ENCODE measurements at places on chromosomes 3 and 15.

DNA sequence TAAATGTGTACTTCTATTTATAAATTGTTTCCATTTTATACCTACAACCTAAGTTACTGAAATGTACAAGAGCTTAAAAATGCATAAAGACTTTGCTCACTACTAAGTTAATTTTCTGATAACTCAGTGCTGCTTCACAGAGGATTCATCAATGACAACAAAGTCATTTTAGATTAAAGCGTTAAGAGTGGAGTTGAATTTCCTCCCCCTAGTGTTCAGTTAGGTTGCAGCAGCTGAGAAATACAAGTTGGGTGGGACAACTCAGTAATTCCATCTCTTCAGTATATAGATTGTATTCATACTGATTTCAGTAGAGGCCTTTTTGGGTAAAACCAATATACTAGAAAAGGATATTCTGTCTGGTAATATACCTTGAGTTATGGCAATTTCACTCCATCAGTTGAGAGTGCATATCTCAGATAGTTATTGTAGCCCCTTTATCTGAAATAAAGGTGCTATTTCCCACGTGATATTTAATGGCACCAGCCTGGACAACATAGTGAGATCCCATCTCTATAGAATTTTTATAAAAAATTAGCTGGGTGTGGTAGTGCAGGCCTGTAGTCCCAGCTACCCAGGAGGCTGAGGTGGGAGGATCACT lies 6.9 kb upstream of the RPL35A start:
- DNase-seq: no peak

- DNase-seq: no peak
Observed at GRCh38 chr3:190323246-190323626, 990 bp upstream of the CLDN1 start.

DNA sequence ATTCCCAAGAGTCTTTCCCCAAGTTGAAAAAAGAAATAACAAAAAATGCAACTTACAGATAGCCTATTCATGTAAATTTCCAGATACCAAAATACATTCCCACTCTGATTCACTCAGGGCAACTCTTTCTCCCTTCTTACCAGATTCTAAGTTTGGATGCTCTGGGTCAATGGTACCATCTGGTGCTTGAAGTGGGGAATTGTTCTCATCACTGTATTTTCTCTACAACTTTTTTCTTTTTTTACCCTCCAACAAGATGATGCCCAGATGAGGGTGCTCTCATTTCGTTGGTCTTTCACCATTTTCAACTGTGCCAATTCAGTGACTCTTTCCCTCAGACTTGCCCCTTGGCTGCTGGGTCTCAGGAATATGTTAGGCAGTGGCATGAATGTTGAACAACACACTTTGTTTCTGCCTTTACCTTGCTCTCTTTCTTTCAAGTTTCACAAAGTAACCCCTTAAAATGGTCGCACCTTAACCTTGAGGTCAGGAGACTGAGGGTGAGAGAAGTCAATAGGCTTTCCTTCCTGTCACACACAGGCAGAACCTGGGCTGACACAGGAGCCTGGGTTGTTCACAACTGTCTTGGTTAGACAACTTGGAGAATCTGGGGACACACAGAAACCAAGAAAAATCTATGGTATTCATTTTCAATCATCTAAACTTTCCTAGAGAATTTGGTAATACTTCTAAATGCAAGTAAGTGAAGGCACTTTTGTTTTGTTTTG lies 330.7 kb upstream of the SLCO3A1 start:
- DNase-seq: peak; percentile 3

DNA sequence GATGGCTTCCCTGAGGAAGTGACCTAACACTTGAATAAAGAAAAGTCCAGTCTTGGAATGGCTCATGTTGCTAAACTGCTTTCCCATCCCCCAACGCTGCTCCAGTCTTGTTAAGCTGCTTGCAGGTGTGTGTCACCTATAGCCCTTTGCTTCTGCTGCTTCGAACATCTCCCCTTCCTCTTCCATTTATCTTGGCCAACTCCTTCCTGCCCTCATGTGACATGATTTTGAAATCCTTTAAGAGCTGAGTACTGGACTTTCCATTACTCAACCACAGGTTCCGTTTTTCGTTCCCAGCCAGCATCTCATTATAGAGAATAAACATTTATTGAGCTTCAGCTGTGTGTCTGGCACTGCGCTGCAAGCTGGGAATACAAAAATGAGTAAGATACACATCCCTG lies 1.7 kb downstream of the ATG7 start:
- no peak for DNase-seq

- no peak for DNase-seq
Observed at GRCh38 chr3:153840487-153840886, 280.7 kb upstream of the ARHGEF26 start.

- no peak for DNase-seq
Observed at GRCh38 chr3:72079369-72079872, 294.5 kb upstream of the PROK2 start.

DNA sequence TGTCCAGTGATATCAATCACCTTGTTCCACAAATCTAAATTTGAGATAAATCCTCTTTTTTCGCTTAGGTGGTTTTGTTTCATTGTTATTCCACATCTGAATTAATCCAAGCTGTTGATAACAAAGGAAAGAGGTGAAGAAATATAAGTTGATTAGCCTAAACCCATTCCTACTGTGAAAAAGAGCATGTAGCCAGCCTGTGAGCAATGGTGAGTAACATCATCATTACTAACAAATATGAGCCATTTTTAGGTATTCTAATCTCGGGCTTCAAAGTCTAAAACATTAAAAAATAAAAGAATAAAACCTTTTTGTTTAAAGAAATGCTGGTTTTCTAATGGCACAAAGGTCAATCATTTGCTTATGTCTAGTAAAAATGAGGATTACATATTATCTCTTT lies 52.1 kb upstream of the P3H2 start:
- DNase-seq: no peak

DNA sequence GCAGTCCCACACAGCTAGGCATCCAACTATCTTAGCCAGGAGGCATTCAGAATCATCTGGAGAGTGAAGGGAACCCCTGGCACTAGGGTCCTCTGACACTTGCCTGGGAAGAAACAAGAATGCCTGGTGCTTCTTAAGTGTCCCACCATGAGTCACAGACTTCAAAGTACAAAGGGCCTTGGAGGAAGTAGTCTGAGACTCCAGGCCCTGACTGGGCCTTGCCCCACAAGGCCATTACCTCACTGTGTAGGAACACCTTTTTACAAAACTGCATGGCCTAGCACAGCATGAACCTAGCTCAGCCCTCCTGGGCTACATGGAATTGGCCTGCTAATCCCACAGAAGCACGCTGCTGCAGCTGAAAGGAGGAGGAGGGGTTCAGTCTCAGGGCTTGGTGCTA lies 104.5 kb upstream of the SLCO2A1 start:
- no peak for DNase-seq

DNA sequence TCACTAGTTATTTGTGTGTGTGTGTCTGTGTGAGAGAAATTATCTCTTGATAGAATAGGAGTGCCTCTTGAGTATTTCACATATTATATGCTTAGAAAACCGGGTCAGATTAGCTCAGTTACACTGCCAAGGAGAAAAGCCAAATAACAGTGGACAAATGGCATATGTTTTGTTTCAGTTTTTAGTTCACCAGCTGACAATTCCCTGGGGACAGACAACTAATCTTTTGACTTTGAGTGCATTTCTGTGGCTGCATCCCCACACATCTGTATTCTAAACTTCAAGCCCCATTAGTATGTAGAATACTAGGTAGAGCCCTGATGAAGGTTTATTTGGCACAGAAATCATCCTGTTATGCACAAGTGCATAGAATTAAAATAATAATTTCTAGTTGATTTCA lies 227.7 kb upstream of the CNTN3 start:
- no peak for DNase-seq

DNA sequence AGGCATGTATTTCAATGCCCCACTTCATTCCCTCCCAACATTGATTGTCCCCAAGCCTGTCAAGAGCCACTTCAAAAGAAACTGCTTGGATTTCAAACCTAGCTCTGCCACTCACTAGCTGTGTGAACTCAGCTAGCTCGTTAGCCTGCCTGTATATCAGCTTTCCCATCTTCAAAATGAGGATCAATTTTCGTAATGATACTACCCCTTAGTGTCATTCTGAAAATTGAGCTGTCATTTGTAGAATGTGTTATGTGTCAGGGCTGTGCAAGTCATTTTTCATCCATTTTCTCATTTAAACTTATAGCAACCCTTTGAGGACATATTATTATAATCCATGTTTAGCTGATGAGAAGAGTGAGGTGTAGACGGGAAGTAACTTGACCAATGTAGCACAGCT lies 88.6 kb downstream of the TRIM42 start:
- no peak for DNase-seq

GRCh38 chr15:81133782-81134461 lies at the start of gene CFAP161:
CFAP161 (plus strand) TSS chr15:81134270; CDS start chr15:81134330, 60 bp downstream.
- DNase-seq: no peak

- no peak for DNase-seq
Observed at GRCh38 chr3:140927279-140928069, 14.2 kb upstream of the SLC25A36 start.

- no peak for DNase-seq
Observed at GRCh38 chr3:58198362-58198761, 12.4 kb downstream of the DNASE1L3 start.

- no peak for DNase-seq
Observed at GRCh38 chr15:48865370-48866079, 12.4 kb upstream of the EID1 start.

DNA sequence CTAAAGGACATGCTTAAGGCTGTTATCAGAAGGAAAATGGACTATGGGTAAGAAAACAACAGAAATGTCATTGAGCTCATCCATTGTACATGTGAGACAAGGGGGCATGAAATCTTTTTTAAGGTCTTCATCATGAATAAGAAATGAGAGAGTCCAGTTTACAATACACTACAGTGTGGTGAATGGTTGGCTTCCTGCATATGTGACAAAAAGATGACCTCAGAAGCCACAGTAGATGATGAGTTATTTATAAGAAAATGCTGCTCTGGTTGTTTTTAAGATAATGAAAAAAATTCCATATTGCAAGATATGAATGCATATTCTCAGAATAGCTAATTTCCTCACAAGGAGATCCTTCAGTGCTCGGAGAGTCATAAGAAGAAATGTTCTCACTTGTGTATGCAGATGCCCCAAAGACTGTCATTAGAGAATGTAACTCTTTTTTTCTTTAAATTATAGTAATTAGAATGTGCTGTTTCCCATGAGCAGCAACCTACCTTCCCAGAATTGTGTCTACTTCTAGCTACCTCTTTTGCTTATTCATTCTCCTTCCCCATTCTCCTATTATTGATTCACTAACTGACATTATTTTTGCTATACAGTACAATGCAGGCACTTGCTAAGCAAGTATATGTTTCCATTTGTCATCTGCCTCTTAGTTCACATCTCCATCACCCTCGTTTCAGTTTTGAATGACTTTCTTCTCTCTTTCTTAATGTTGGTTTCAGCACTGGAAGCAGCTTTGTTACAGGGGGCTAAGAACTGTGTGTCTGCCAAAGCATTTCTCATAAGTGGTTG lies 152.0 kb upstream of the PEX5L start:
- no peak for DNase-seq

- no peak for DNase-seq
Observed at GRCh38 chr3:143961342-143961741, 10.3 kb upstream of the DIPK2A start.

DNA sequence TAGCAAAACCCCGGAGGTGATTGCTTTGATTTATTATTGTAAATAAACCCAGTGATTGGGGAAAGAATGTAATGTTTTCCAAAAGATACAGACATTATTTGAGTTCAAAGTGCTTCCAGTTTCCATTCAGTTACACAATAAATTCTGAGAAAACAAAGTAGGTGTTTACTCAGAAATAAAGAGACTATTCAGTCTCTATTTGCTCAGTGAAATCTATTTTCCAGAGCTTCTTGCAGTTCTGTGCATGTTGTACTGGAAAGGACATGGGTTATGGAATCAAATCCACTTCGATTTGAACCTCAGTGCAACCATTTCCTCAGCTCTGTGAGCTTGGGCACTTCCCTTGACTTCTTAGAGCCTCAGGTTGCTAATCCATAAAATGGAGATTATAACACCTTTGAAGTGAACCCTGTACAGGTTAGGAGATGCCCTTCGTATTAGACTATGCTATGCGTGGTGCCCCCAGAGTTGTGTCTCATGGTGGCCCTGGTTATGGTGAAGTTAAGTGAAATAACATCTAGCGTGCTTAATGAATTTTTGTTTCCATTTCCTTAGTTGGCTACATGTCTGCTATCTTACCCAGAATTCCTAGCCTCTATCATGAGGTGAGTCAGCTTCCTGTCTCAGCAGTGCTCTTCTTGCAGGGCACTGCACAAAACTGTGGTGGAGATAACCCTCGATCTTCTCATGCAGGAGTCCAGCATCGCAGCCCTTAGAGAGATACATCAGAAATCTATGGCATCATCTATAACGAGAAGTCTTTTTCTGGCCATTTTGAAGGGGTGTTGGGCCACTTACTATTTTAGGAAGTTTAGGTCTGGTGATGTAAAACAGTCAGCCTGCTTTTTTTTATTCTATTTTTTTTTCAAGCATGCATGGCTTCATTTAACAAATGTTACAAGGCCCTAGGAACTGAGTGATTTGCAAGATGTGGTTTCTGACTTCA lies 97.7 kb downstream of the RPL39L start:
- no peak for DNase-seq

- DNase-seq: no peak
Observed at GRCh38 chr3:171811913-171812335, 1.6 kb upstream of the PLD1 start.

- no peak for DNase-seq
Observed at GRCh38 chr15:49627407-49627877, 6.6 kb downstream of the DTWD1 start.

DNA sequence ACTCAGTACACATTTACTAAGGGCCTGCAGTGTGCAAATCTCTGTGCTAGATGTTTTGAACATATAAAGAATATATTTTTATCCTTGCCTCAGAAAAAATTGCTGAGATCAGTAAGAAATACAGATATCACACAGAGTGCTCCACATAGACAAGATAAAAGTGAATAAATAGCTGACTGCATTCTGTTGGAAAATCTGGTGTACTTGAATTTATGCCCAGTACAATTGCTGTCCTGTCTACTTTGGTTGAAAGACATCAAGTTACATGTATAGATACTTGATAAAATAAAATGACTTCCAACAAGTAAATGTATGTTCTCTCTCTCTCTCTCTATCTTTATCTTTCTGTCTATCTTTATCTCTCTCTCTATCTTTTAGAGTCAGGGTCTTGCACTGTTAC lies 381.2 kb upstream of the CBLB start:
- DNase-seq: no peak

- DNase-seq: no peak
Observed at GRCh38 chr3:7095116-7095515, 234.2 kb downstream of the GRM7 start.

GRCh38 chr3:190378240-190378891 lies 9.6 kb upstream of the CLDN16 start:
- no peak for DNase-seq

GRCh38 chr3:165395188-165395587 lies 199.0 kb upstream of the SLITRK3 start:
- DNase-seq: no peak

DNA sequence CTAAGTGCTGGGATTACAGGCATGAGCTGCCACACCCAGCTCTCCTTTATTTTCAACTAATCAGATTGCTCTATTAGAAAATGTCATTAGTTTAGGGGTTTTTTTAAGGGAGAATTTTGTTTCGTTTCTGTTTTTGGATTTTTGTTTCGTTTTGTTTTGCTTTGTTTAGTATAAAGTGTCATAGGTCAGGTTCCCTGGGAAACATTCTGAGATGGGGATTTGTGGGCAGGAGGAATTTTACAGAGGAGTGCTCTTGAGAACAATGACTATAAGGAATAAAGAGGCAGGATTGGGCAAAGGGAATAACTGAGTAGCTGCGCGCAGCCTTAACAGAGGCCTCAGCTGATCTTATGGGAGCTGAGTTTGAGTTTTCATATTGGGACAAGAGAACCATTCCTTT lies 86.8 kb upstream of the NR2F2 start:
- DNase-seq: no peak

- DNase-seq: no peak
Observed at GRCh38 chr3:174873832-174874657, 14.9 kb downstream of the NAALADL2 start.

Measured in stimulated activated CD8-positive, alpha-beta memory T cell treated with anti-CD3 and anti-CD28 coated beads, Interleukin-4, amount 100 ng/mL, for 1 hour (primary cell).